ENCODE measurements at places on chromosomes 3 and 15.

- DNase-seq: no peak
These were observed 273.6 kb downstream of the MECOM start for GRCh38 chr3:169389925-169390253.

- DNase-seq: no peak
These were observed 174.2 kb upstream of the STT3B start for GRCh38 chr3:31358473-31359070.

DNA sequence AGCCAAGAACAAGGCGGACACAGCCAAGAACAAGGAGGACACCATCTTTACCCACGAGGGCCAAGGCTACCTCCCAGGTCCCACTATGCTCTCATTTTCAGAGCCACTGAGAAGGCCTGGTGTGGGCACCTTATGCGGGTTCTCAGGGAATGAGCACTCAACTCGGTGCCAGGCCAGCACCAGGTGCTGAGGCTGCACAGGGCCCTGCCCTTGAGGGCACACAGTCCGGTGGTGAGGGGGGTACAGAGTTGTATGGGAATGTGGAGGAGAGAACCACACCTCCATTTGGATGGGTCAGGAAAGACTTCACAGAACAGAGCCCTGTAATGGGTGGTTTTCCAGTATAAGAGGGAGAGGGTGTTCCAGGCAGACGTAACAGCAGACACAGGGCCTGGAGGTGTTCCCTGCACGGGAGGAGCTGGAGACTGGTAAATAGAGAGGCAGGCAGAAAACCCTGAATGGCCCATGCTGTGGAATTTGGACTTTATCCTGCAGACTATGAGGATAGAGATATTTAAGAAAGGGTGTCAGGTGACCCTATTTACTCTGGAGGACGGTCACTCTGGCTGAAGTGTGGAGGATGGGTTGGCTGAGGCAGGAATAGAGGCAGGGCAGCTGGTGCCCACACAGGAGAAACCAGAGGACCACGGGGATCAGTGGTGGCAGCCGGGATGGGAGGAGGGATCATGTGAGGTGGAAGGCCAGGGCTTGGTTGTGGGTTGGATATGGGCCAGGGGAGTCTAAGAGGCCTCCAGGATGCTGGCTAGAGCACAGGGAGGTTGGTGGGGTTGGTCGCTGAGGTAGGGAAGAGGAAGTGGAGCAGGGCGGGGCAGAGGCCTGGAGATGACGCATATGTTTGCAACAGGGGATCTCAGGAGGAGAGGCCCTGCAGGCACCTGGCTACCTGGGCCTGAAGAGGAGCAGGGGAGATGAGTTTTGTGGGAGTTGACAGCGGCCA lies 34.6 kb downstream of the CRABP1 start:
- DNase-seq: no peak

DNA sequence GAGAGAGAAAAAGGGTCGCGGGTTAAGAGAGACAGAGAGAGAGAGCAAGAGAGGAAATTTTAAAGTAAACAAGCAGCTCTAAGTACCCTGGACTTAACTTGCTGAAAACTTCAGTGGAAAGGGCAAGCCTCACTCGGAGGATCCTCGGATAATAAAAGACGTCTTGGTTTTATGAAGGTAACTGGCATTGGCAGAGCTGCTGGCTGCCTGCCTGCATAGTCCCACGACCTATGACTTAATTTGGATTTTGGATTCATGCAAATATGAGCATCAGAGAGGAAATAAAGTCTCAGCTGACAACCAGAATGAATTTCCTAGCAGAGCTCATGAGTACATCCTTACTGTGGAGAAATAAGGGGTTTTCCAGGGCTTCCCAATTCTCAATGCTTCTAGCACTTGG lies 95.1 kb upstream of the PDZRN3 start:
- DNase-seq: no peak

- no peak for DNase-seq
These were observed 19.6 kb upstream of the TASOR start for GRCh38 chr3:56702490-56703315.

DNA sequence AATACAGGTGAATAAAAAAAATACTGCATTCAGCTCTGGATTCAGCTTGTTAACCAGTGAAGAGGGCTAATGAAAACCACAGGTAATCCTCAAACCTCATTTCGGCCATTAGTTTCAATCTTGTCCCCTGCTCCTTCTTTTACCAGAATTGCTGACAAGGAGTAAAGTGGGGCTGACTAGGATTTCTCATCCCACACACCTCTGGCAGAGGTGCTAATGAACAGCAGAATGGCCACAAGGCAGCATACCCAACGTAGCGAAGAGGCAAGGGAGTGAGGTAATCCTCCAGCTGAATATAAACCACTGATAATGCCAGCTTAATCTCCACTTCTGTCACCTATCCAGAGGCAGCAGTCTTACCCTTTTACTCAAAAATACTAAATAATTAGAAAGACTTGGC lies 248.8 kb upstream of the CDIN1 start:
- DNase-seq: no peak

GRCh38 chr3:152480282-152480953 lies 211.7 kb downstream of the MBNL1 start:
- no peak for DNase-seq

DNA sequence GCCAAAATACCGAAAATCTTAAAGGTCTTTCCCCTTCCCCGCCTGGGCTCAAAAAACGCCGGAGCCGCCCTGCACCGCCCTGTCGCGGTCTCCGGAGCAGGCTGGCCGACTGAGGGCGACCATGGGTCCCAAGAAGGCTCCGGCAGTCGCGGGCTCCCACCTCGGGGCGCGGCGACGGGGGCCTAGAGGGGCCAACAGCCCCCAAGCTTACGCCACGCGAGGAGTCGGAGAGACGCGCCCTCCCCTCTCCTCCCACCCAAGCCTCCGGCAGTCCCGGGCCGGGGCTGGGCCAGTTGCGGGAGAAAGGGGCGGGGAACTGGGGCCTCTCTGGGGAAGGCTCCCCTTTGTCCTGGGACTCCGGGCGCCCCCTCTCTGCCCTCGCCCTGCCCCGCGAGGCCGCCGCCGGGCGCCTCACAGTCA lies 69.2 kb downstream of the GOLGA8B start:
- DNase-seq: no peak

DNA sequence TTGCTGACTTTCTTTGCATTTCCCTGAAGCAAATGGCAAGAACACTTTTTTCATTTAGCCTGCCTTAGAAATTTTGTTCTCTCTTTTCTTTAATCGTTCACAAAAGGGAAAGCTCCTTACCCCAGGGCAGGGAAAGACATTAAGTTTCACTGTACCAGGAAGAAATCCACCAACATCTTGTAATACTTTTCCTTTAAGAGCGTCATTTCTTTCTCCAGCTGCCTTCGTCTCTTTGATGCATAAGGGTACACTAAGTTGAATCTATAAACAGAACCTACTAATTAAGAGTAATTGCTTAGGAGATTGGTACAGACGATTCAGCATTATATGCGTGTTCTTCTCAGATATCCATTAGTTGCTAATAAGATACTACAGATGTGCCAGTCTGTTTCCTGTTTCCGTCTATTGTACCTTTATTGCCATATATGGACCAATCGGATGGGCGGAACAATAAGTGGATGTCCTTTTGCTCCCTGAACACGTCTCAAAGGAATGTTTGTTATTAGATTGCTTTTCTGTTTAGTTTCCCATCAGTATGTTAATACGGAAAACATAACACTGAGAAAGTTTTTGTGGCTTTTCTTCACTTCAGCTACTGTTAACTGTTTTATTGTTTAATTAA lies 276.7 kb upstream of the RARB start:
- no peak for DNase-seq

DNA sequence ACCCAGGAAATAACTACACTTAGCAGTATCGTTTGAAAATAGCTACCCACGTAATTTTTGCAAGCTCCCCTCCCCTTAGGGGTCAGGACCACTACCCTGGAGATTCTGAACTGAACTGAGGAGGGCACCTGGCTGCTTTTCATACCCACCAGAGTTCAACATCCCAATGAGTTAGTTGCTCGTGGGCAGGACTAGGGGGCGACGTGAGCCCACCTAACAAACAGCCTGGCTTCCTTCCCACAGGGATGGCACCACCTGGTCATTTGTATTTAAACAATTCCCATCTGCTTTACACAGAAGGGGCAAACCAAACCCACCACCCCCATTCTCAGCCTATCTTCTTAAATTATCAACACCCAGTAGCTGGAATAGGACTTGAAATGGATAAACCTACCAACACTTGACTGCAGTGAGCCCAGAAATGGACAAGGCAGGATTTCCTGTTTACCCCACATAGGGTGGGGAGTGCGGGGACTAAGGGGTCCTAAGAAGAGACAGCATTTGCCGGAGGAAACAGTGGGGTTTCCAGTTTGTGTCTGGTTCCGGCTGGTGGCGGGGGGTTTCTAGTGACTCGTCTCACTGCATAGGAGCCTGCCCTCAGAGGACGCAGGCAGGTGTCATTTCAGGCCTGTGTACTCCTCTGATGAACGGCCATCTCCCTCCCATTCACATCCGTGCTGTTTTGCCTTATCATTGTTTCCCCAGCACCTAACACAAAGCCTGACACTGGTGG lies 11.6 kb upstream of the VGLL4 start:
- no peak for DNase-seq

- DNase-seq: no peak
These were observed 46.5 kb upstream of the MTMR10 start for GRCh38 chr15:31037731-31038477.

- no peak for DNase-seq
These were observed 11.9 kb downstream of the GRM2 start for GRCh38 chr3:51718547-51719409.

DNA sequence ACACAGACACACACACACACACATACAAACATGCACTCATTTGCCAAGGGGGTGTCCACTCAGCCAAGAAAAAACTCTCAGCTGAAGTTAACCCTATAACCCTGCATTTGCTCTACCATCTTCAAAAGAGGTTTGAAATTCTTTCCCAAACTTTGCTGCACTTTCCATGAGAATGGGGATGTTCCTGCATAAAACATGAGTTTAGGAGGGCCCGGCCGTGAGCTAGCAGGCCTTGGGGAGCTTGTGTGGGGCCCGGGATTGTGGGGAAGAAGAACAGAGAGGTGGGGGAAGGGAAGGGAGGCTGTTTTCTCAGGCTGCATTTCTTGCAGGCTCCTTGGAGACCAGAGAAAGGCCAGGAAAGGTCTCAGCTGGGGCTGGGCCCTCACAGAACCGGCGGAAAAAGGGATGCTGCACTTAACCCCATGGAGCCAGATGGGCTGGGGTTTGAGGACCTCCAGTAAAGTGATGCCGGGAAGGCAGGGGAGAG lies 40.8 kb downstream of the SEMA5B start:
- no peak for DNase-seq

- DNase-seq: no peak
These were observed 235.7 kb upstream of the THBS1 start for GRCh38 chr15:39345176-39345575.

DNA sequence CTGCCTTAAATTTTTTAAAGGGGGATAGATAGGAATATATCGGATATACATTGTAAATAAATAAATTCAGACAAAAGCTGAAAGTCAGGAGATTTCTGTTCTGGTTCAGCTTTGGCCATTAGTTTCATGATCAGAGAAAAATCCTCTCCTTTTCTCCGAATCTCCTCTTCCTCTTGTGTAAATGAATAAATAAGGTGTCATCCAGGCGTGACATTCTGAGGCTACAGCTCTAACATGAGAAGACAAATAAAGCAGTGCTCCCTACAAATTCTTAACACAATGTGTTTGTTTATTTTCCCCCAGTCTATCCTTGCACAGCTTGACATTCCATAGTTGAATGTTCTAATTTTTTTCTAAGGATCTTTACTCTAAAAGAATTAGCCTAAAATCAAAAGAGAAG lies 9.4 kb upstream of the MB21D2 start:
- DNase-seq: no peak

- DNase-seq: no peak
These were observed 10.5 kb downstream of the SLC24A5 start for GRCh38 chr15:48131324-48131723.

DNA sequence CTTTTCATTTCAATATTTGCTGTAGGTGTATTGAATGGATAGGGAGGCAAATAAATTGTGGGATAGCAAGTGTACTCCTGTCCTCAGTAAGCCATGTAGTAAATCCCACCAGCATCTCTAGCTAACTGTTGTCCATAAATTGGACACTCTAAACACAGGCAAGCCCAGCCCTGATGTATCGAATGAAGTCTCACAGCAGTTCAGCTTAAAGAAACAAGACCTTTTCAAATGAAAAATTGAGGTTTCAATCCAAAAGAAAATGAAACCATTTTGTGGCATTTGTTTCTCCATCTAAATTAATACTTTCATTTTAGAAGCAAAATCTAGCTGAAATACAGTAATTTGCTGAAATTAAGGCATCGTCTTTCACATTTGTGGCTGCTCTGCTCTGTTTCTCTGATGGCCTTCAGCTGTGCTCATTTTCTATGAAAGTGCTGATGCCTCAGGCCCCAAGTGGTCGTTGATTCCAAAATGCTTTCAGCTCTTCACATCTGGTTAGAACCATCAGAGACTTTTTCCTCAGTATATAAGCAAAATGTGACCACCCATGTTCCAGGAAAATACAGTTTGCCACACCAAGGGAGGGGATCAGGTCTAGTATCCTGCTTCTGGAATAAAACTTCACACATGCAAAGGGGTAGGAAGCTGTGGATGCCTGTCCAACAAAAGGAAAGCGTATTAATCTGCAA lies 245.0 kb downstream of the ZMAT3 start:
- no peak for DNase-seq

GRCh38 chr15:72231066-72231832 lies at the start of gene PKM:
PKM (minus strand) TSS chr15:72231190; CDS start chr15:72219097, 12,093 bp downstream.
- DNase-seq: peak; percentile 84

GRCh38 chr3:54033761-54034160 lies 88.6 kb upstream of the CACNA2D3 start:
- no peak for DNase-seq

DNA sequence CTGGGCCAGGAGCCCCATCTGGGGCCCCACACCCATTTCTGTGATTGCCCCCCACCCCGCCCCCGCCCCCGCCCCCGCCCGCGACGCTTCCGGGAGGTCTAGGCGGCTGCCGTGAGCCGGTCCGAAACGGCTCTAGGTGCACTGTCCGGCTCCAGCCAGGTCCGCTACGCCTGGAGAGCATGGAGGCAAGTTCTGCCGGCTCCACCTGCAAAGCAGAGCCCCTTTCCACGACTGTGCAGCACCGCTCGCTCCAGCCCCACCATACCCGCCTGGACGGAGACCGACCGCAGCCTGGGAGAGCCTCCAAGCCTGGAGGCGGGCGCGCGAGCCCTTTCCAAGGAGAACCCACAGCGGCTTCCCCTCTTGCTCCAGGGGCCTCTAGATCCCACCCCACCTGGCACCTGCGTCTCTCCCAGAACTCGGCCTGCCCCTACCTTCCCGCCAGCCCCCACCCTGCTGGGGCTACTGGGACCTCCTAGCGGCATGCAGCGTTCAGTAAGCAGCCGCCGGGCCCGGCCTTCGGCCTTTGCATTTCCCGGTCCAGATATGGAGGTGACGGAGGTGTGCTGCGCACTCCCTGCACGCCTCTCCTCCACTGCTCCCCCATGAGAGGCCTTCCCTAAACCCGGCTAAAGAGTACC lies 66.2 kb downstream of the KLF13 start:
- no peak for DNase-seq

- DNase-seq: no peak
These were observed 72.4 kb downstream of the RHCG start for GRCh38 chr15:89423981-89424380.

- DNase-seq: no peak
These were observed 7.0 kb downstream of the SUCLG2 start for GRCh38 chr3:67647390-67647878.

- DNase-seq: no peak
These were observed 9.1 kb downstream of the CORO2B start for GRCh38 chr15:68587769-68588385.
